Lung (tissue), 17 donors: ENCODE measurements at places on chromosomes 16 and 17. TPM values are rescaled to one million over a fixed set of nuclear protein-coding genes. Genes with fewer than 3 reads are reported as not detected.

GINS3 gene
- total RNA-seq = 5.1 TPM

- DNase-seq = peak; percentile 79
- H3K27ac ChIP-seq = peak overlapping the region; percentile 49
Measured at GRCh38 chr16:85126705-85127378, 14.6 kb upstream of the CIBAR2 start.

- DNase-seq = peak; percentile 88
- H3K27me3 ChIP-seq = no peaks in the 10 kb centered on the region
Measured at GRCh38 chr17:7686222-7687071, 843 bp downstream of the TP53 start.

GRCh38 chr17:75914643-75915267 is 10.1 kb upstream of the MRPL38 start:
- no peak overlapping the region for H3K4me3 ChIP-seq
- peaks cover 15% of the 10 kb centered on the region for H3K36me3 ChIP-seq
- no peaks in the 10 kb centered on the region for H3K27me3 ChIP-seq
- H3K27ac ChIP-seq = no peak overlapping the region
- no peaks in the 10 kb centered on the region for H3K4me1 ChIP-seq
- no peak for DNase-seq

DNA sequence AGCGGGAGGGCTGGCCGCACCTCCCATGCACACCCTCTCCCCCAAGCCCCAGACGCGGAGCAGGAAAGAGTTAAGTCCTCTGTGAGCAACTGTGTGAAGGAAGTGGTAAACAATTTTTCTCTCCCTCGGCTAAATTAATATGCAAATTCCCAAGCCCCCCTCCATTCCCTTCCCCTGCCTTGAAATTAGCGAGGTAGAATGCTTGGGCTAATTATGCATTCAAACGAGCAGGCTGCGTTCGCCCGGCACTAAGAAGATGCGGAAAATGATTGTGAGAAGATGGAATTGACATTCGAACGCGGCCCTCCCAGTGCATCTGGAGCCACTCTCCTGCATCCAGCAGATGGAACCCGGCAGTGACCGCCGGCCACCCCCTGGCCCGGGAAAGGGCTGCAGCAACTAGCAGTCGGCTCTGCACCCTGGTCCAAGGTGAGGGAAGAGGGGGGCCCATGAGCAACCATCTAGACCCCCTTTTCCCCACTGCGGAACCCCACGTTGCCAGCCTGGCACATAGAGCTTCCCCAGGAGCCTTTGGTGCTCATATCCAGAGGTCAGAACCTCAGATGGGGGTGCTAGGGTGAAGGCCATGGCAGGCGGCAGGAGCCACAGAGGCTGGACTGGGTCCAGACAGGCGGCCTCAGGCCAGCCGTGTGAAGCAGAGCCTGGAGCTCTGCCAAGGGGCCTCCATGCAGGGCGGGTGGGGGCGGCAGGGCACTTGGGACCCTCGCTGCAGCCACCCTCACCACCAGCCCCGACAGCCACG is 49.1 kb upstream of the ACSF3 start:
- DNase-seq = no peak
- no peaks in the 10 kb centered on the region for H3K4me1 ChIP-seq
- H3K4me3 ChIP-seq = no peak overlapping the region
- H3K36me3 ChIP-seq = no peaks in the 10 kb centered on the region
- H3K27ac ChIP-seq = no peak overlapping the region
- peaks cover 17% of the 10 kb centered on the region for H3K27me3 ChIP-seq

TBC1D3B gene
- total RNA-seq = 7.5 TPM

- no peaks in the 10 kb centered on the region for H3K4me1 ChIP-seq
- no peak overlapping the region for H3K27ac ChIP-seq
- DNase-seq = peak; percentile 47
- no peaks in the 10 kb centered on the region for H3K36me3 ChIP-seq
Measured at GRCh38 chr16:87789437-87790291, 23.9 kb upstream of the KLHDC4 start.

GRCh38 chr16:8310816-8311215 is 279.5 kb downstream of the TMEM114 start:
- no peak for DNase-seq
- H3K4me3 ChIP-seq = no peak overlapping the region
- H3K4me1 ChIP-seq = no peaks in the 10 kb centered on the region
- H3K27ac ChIP-seq = no peak overlapping the region
- no peaks in the 10 kb centered on the region for H3K36me3 ChIP-seq

DNA sequence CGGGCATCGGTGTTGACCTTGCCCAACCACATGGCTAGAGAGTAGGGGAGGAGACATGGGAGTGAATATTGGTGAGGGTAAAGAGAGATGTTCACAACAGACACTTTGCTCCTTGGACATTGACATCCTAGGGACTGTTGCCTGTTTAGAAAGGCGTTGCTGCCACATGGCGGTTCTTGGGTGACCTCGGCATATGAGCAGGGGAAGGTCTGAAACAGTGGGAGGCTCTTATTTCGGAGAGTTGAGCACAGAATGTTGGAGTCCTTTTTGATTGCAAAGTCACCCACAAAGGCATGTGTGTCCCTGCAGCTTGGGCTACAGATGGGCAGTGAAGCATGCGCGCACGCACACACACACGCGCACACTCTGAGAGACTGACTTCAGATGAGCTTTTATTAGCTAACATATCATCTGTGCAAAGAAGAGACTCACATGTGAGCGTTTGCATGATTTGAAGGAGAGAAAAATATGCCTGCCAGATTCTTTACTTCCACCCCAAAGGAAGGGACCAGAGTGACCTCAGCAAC is 104.4 kb downstream of the SHISA9 start:
- H3K27me3 ChIP-seq = no peaks in the 10 kb centered on the region
- no peak for DNase-seq
- no peak overlapping the region for H3K4me3 ChIP-seq
- H3K27ac ChIP-seq = no peak overlapping the region

- H3K36me3 ChIP-seq = peaks cover 7% of the 10 kb centered on the region
- H3K27me3 ChIP-seq = no peaks in the 10 kb centered on the region
- H3K4me3 ChIP-seq = peak within 1 kb of the TSS; percentile 4
- peak; percentile 56 for DNase-seq
- H3K4me1 ChIP-seq = peaks cover 12% of the 10 kb centered on the region
Measured at GRCh38 chr17:40015005-40015997, at the start of gene CSF3. TSS of gene CSF3 (plus strand) at chr17:40015440. CDS start at chr17:40015475, 35 bp downstream.

- H3K27me3 ChIP-seq = no peaks in the 10 kb centered on the region
- DNase-seq = no peak
- peaks cover 3% of the 10 kb centered on the region for H3K4me1 ChIP-seq
- H3K36me3 ChIP-seq = no peaks in the 10 kb centered on the region
- H3K27ac ChIP-seq = no peak overlapping the region
- H3K4me3 ChIP-seq = no peak overlapping the region
Measured at GRCh38 chr17:18381953-18382245, 4.3 kb downstream of the EVPLL start.

CD300A gene
- 21.0 TPM for total RNA-seq

RAD51D gene
- 8.8 TPM for total RNA-seq

DNA sequence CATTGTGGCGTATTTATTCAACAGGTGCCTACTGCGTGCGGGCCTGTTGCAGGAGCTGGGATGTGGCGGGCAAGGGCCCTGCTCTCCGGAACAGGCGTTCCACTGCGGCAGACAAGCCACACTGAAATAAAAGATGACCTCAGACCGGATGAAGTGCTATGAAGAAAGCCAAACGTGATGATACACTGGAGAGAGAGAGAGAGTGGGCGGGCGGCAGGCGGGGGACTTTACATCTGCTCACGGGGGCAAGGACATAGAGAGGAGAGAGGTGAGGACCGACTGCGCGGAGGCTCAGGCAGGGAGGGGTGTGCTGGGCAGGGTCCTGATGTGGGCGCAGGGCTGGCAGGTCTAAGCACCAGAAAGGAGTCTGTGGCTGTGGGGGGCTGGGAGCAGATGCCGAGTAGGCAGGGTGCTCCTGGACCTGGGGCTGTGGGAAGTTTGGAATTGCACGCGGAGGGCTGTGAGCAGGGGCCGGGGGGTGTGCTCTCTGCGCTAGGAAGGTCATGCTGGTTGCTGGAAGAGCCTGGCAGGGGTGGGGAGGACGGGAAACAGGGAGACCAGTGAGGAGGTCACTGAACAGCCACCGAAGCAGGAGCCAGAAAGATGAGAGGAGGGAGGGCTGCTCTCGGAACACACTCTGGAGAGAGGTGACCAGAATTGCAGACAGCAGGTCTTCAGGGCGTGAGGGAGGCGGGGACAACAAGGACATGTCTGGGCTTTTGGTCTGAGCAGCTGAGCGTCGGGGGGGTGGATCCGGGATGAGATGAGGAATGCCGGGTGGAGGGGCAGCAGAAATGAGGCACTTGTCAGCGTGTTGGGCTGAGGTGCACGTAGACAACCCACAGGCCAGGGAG is 9.9 kb downstream of the MXRA7 start:
- peaks cover 37% of the 10 kb centered on the region for H3K4me1 ChIP-seq
- peak; percentile 91 for DNase-seq
- H3K27ac ChIP-seq = peak overlapping the region; percentile 87
- H3K27me3 ChIP-seq = no peaks in the 10 kb centered on the region
- no peak overlapping the region for H3K4me3 ChIP-seq
- peaks cover 5% of the 10 kb centered on the region for H3K36me3 ChIP-seq

- H3K27me3 ChIP-seq = no peaks in the 10 kb centered on the region
- no peak overlapping the region for H3K27ac ChIP-seq
- H3K4me1 ChIP-seq = no peaks in the 10 kb centered on the region
- no peak overlapping the region for H3K4me3 ChIP-seq
- H3K36me3 ChIP-seq = peaks cover 2% of the 10 kb centered on the region
- no peak for DNase-seq
Measured at GRCh38 chr17:31136319-31136718, 41.5 kb downstream of the NF1 start.
